ENCODE measurements at places on chromosomes 7 and 10.

DNA sequence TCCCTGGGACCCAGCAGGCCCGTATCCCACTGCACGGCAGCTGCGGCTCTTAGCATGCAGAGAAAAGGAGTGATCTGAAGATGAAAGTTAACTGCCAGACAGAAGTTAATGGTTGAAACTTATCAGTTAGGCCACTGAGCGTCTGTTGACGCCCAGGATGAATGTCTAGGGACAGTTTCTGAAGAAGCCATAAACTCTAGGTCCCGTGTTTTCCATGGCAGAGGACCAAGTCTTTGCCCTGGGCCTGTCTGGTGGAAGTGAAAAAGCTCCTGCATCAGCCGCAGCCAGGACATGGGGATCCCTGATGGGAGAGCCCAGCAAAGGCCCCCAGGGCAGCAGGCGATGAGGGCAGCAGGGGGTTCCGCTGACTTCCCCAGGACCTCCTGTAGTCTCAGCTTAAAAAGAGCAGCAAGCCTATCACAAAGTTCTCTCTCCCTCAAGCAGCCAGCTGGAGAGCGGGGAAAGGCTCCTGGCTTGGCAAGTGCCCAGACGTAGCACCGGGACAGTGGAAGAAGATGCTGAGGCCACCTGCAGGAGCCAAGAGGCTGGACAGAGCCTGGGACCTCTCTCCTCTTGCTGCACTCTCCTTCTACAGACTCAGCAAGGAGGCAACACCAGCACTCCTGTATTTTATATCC is 79.6 kb downstream of the TNS3 start:
- DNase-seq, result no peak

DNA sequence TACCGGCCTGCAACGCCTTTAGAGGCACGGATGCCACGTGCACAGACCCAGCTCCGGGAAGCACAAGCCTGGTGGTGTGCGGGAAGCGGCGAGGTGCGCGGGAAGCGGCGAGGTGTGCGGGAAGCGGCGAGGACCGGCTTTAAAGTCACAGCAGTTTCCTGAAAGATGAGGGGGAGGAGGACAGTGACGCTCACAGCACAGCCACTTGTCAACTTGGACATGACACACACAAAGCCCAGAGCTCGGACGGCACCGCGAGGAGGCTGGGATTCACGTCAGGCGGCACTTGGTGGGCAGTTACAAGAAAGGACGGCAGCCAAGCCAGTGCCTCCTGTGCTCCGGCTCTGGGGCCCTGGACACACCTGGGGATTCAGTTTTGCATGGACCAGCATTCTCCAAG is 525.9 kb downstream of the DNAJB6 start:
- no peak for DNase-seq

- no peak for DNase-seq
These were observed 142.3 kb downstream of the VPS50 start for GRCh38 chr7:93374345-93374940.

DNA sequence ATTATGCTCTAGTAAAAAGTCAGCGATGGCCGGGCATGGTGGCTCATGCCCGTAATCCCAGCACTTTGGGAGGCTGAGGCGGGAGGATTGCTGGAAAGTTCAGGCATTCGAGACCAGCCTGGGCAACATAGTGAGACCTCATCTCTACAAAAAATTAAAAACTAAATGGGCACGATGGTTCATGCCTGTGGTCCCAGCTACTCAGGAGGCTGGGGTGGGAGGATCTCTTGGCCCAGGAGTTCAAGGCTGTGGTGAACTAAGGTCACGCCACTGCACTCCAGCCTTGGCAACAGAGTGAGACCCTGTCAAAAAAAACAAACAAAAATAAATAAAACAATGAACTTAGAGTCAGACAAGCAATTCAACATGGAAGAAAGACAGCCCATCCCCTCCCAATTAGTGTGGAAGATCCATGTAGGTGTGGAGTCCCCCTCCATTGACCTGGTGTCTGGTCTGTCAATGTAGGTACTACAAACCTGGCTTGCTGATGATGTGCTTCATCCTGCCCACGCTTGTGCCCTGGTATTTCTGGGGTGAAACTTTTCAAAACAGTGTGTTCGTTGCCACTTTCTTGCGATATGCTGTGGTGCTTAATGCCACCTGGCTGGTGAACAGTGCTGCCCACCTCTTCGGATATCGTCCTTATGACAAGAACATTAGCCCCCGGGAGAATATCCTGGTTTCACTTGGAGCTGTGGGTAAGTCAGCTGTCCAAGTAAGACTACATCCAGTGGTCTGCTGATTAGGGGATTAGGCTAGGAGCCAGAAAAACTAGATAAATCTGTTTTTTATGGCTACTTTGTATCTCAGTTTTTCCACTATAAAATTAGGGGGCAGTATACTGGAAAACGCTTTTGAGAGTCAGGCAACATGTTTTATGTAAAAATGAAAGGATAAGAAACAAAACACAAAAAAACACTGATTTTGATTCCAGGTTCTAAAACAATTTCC is 9.3 kb downstream of the SCD start:
- no peak for DNase-seq

DNA sequence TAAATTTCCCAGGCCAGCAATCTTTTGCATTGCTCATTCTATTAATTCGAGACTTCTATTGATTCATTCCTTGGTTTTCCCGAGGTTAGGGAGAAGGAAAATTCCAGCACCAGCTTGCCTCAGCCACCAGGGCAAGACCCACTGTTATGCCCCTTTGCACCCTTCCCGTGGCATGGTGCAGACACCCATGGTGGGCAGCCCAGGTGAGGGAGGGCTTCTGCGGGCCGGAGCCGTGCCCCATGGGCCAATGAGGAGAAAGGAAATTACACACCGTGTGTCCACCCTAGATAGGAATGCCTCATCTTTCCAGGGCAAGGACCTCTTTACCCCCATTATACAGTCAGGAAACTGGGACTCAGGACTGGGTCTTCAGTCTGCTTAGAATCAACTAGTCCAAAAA is 4.5 kb upstream of the GRID1 start:
- DNase-seq, result no peak

DNA sequence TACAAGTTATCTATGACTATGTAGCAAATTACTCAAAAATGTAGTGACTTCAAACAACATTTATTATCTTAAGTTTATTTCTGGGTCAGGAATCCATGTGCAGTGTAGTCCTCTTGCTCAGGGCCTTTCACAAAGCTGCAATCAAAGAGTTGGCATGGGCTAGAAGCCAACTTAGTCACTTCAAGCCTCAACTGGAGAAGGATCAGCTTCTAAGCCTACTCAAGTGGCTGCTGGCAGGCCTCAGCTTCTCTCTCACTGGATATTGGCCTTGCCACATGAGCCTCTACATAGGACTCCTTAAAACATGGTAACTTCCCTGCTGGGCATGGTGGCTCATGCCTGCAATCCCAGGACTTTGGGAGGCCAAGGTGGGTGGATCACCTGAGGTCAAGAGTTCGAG is 5.0 kb upstream of the NFE2L3 start:
- DNase-seq, result no peak

- DNase-seq, result no peak
These were observed 123.0 kb upstream of the SFMBT2 start for GRCh38 chr10:7533657-7534479.

Measured in activated CD4-positive, alpha-beta T cell treated with anti-CD3 and anti-CD28 coated beads for 48 hours (primary cell).